AG08396 (cell line): ENCODE measurements at places on chromosomes 4 and X.

GRCh38 chrX:103549916-103550315 is 30.6 kb upstream of the RAB40A start:
- DNase-seq, result no peak

GRCh38 chrX:132563976-132564375 is 75.1 kb upstream of the MBNL3 start:
- DNase-seq, result no peak

- DNase-seq, result no peak
Measured at GRCh38 chrX:113651306-113651705, 810.7 kb upstream of the AMOT start.

DNA sequence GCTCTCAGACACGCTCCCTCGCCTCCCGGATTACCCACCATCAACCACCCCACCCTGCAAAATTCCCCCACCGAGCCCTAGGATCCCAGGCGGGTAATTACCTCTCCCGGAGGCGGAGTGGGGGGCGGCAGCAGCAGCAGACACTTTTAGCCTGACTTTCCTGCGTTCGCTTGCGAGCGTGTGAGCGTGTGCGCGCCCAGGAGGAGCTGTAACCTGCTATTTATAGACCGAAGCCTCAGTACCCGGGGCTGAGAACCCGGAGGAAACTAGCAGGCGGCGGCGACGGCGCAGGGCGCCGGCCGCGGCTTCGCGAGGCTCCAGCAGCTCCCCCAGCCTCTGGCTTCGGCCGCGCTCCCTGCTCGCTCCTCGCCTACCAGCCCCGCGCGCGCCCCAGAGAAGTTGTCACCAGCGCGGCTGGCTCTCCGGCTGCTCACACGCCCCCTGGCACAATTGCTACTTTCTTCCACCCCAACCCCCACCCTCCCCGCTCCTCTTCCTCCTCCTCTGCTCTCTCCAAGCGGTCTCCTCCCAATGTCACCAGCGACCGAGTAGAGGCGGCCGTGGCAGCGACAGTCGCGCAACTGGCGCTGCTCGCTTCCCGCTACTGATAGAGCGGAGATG is at the start of gene INPP4B:
INPP4B (minus strand) TSS at position 194 of the 621 bp plus-strand sequence.
- peak; percentile 67 for DNase-seq

DNA sequence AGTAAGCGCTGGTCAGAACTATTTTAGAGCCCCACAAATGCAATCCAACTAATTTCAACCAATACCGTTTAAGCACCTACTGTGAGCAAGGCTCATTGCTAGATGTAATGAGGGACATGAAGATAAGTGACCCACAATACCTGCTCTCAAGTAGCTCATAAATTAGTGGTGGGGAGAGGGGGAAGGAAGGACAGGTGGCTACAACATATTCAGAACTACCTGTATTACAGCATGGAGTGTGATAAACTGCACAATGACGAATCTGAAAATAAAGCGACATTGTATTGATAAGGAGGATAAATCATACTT is 311.6 kb upstream of the DIAPH2 start:
- no peak for DNase-seq

DNA sequence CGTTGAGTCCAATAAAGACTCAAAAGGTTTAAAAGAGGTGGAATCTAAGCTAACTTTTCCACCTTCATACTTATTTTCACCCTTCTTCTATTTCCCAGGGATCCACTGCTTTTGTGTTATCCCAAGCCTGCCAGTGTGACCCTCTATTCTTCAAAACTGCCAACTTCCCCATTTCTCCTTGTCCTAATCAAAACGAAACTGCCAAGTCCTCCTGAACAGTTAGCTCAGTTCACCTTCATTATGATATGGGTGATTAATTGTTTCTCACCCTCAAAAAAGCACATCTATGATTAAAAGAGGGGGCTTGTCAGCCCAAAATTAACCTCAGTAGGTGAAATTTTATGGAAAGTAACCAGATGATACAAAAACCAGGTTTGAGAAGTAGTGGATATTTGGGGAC is 108.4 kb downstream of the GUCY2F start:
- DNase-seq, result no peak

- DNase-seq, result no peak
Measured at GRCh38 chr4:40612831-40613230, 16.8 kb downstream of the RBM47 start.

DNA sequence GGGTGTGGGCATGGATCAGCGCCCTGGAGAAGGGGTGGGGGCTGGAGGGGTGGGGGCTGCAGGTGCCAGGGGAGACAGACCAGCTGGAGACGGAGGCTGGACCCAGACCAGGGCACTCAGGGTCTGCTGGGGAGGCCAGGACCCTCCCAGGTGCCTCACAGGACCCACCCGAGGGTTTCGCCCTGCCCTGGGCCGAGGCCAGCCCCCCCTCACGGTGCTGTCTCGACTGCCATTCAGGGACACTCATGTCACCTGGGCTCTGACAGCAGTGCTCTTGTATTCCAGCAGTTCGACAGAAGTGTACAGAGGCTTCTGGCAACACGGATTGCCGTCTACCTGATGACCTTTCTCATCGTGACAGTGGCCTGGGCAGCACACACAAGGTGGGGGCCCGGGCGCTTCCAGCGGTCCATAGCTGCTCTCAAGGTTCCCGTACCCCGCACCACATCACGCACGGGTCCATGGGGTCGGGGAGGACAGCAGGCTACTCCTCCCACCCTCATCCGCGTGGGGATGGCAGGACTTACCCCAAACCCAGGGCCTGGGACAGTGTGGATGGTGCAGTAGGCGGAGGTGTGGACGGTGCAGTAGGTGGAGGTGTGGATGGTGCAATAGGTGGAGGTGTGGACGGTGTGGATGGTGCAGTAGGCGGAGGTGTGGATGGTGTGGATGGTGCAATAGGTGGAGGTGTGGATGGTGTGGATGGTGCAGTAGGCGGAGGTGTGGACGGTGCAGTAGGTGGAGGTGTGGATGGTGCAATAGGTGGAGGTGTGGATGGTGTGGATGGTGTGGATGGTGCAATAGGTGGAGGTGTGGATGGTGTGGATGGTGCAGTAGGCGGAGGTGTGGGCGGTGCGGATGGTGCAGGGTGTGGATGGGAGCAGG is 18.1 kb downstream of the TMEM175 start:
- no peak for DNase-seq

DNA sequence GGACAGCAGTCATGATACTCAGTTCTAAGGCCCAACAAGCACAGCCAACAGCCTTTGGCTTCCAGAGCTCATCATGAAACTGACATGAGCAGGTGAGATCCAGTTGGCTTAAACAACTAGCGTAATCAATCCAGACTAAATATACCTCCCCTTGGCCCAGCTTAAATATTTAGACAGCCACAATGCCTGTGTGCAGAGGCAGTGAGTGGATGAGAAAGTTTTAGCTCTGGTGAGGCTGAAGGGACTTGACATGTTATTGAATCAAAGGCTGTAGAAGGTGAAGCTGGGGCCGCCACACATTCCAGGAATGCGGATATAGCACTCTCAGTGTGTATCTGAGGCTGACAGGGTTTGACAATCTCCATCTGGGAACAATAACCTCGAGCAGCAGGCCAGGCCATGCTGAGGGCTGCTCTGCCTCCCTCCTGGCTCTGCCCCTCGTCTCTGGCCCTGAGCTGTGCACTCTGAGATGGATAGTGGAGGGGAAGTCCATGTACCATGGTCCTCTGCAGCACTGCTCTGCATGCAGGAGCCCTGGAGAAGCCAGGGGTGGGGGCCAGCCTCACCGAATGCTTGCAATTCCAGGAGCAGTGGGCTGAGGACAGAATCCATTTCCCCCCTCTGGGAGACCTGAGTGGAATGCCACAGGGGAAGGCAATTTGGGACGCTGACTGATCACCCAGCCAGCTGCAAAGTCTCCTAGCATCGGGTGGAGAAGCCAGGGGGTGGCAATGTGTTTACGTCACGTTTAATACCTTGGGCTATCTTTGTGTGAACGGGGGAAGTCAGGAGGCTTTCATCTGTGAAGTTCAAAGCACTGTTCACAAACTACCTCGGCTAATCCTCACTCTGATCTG is 37.3 kb upstream of the RASL11B start:
- peak; percentile 78 for DNase-seq

GRCh38 chrX:114181195-114181594 is 402.7 kb upstream of the HTR2C start:
- no peak for DNase-seq
